ENCODE measurements at places on chromosomes 2 and 18. TPM values are rescaled to one million over a fixed set of nuclear protein-coding genes. Genes with fewer than 3 reads are reported as not detected.

- DNase-seq: no peak
Observed at GRCh38 chr18:79508565-79509535, 113.1 kb downstream of the NFATC1 start.

- DNase-seq: no peak
Observed at GRCh38 chr18:45355944-45356520, 259.2 kb upstream of the SLC14A2 start.

DNA sequence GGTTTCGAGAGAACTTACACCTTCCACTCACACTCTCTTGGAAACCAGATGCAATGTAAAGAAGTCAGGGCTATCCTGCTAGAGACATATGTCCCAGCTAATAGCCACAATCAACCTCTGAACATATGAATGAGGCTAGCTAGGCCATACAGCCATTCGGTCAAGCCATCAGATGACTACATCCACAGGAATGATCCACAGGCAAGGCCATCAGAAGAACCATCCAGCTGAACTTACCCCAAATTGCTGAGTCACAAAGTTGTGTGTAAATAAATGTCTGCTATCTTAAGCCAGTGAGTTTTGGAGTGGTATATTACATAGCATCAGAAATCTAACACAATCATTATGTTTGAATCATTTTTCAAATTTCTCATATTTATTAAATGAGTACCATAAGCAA is 5.2 kb upstream of the SPAST start:
- peak; percentile 8 for DNase-seq

- no peak for DNase-seq
Observed at GRCh38 chr2:31192851-31193392, 24.4 kb downstream of the CAPN14 start.

DNA sequence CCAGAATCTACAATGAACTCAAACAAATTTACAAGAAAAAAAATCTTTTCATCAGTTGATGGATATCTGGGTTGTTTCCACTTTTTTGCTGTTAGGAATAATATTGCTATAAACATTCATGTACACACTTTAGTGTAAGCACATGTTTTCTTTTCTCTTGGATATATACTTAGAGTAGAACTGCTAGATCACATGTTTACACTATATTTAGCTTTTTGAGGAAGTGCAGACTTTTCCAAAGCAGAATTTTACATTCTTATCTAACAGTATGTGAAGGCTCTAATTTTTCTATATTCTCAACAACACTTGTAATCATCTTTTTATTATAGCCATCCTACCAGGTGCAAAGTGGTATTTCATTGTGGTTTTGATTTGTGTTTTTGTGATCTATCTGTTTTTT is 103.6 kb upstream of the RMP24 start:
- no peak for DNase-seq

DNA sequence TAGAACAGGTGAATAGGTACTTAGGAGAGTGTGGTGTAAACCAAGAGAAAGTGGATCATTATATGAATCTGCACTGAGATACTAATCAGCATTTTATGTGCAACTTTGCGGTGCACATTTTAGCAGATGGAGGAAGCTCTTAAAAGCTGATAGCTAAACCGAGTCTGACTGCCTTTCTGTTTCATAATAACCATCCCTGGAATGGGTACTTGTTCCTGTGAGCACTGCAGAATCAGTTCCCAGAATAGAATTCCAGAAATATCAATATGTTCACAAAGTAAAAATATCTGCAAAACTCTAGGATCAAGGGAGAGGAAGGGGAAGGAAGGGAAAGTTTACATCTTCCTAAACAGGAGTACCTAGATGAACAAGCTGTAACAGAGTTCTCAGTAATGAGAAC is 432.2 kb upstream of the HNRNPA3 start:
- DNase-seq: no peak

DNA sequence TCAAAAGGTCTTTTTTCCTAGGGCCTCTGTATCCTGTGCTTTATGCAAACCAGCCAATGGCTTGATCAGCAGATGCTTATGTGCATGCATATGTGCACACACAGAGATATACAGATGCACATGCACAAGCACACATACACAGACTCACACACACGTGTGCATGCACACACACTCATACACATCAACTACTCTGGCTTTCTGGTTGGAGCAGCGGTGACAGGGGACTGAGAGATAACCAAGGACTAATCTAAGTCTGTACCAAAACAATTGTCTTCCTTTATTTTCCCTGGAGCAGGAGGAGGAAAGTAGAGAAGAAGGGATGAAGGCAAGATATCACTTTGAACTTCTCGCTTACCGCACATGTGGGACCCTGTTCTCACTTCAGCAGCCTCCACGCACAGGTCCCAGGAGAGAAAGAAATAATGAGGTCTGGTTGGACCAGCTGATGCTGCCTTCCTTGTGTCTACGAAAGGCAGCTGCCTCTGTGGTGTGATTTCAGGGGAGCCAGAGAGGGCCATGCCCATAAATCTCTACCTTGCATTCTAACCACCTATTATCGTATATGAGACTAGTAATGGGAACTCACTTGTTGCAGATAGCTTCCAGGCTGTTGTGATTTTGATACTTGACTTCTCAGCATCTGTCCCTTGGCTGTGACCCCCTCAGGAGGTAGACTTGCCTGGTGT is 338.0 kb downstream of the EN1 start:
- no peak for DNase-seq

DNA sequence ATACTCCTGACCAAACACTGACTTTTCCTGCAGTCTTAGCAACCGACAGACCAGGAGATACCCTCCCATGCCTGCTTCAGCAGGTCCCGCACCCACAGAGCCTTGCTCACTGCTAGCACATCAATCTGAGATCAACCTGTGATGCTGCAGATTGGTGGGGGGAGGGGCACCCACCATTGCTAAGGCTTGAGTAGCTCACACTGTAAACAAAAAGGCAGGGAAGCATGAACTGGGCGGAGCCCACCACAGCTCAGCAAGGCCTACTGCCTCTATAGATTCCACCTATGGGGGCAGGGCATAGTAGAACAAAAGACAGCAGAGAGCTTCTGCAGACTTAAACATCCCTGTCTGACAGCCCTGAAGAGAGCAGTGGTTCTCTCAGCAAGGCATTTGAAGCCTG is 109.7 kb downstream of the SP100 start:
- no peak for DNase-seq

DNA sequence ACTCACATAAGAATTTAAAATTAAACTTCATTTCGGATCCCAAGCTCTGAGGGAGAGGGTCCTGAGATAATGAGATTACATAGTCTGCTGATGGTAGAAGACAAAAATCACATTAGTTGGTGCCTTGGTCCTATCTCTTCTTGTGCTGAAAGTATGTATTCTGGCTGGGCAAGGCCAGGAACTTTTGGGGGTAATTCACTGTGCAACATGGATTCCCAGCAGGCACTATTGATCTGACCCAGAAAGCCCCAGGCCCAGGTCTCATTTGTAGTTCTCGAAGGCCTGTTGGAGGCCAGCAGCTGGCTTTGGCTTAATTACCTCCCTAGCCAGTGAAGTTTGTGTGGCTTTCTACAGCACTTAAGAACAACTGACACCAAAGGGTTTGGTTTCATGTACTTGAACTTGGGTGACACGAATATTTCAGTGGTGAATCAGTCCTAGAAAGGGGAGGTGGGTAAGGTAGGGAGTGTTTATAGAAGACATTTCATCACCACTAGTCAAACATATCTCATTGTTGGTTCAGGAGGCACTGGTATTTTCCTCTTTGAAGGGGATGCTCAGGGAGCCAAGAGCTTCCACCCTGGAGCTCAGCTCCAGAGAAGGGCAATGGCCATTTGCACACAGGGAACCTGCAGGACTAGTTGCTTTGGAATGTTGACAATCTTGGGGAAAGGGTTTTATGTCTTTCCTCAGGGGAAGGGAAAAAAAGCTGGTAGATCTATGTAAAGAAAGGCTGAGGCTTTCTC is 217.8 kb downstream of the OSR1 start:
- peak; percentile 92 for DNase-seq

DNA sequence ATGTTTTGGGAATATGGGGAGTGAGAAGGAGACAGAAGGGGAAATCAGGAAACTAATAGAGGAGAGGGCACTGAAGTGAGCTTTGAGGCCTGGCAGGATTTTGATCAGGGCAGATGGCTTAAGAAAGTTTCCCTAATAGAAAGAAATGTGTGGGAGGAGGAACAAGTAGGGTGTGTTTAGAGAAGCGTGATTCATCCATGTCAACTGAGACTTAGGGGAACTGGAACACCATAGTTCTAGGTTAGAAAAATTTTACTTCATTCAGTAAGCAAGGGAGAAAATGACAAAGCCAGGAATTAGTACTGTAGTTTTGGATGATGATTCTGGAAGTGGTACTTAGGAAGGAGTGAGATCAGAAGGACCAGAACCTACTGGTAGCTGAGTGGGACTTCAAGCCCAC is 296.0 kb downstream of the PLCL1 start:
- DNase-seq: no peak

- DNase-seq: no peak
Observed at GRCh38 chr2:73072129-73072395, 550 bp upstream of the SFXN5 start.

DNA sequence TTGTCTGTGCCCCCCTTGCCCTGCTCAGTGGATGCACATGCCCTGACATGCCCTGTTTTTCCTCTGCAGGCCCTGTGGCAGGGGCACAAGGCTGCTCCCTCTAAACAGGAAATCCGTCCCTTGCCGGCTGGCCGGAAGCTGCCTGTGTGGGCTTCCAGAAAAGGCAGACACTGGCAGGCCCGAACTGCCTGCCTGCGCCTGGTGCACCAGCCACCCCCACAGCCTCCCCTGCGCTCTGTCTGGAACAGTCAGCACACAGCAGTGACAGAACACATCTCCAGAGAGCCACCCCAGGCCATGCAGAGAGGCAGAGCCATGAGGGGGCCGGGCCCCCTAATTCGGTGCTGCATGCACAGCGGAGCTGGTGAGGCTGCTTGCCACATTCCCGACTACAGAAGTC is 33.5 kb downstream of the LOXHD1 start:
- no peak for DNase-seq

DNA sequence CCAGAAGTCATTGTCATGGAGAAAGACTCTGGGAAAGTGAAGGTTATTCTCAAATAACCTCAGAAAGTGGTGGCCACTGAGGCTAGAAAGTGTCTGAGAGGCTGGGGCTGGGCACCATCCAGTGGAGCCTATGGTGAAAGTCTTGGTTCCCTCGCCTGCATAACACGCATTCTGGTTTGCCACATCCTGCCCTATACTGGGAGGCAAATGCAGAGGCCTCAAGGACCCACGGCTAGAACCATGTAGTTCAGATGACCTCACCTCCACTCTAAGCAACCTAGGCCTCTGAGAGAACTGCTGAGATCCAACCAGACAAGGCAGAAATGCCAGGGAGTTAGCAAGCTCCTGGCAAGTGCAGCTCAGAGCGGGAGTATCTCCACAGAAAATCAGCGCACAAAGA is 5.1 kb downstream of the ITGB6 start:
- peak; percentile 31 for DNase-seq

DNA sequence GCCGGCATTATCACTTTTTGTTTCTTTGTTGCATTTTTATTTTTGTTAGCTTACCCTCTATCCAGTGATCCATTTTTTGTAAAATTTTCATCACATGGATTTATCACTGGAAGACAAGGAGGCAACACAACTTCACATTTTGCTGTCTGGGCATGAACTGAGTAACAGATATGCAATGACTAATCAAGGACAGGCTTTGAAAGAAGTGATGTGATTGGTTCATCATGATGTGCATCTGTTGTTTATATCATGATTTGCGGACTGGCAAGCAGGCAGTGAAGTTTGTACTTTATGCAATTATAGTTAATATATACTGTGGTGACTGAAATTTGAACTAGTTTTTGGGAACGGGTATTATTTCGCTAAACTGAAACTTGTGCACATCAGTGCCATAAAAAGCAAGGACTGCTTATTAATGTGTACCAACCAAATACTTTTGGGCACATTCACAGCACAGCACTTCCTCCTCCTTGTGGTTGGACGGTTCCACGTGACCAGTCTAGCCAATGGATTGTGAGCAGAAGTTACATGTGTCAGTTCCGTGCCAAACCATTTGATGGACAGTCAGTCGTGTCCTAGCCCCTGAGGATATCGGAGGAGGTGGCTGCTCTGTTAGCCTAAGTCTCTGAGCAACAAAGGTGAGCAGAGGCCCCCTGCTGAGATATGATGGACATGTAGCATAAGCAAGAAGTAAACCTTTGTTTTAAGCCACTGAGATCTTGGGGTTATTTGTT is 201.4 kb upstream of the SIX2 start:
- DNase-seq: peak; percentile 76

GRCh38 chr2:130341562-130342019 is 1.1 kb upstream of the IMP4 start:
- DNase-seq: no peak

DLX1 gene
- 8.4 TPM for total RNA-seq

LHCGR gene
- total RNA-seq: not detected

ANKRD30BL gene
- total RNA-seq: not detected

MOGAT1 gene
- total RNA-seq: not detected

CFAP65 gene
- total RNA-seq: not detected

CFAP221 gene
- total RNA-seq: not detected

ABCB11 gene
- not detected for total RNA-seq

DYNAP gene
- total RNA-seq: not detected
